Activated CD8-positive, alpha-beta memory T cell treated with anti-CD3 and anti-CD28 coated beads, Interleukin-2, amount 50 U/mL, for 4 hours (primary cell): ENCODE measurements at places on chromosomes 3 and 15.
A peak's percentile ranks its signal among the peaks of the same experiment; 100 is the strongest.

DNA sequence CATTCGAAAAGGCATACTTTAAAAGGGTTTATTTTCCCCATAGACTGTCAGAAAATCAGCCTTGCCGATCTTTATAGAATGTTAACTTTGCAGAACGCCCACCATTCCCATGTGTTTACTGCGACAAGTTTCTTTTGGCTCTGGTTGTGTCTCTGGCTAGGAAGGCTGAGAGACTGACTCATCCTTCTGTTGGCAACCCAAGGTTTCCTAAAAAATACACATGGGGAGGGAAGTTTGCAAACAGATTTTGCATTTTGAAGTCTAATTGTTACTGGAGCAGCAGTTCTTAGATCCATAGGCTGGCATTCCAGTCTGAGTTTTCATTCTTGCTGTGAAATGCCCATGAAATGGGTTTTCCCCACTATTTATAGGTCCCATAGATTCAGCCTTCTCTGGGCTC is 37.9 kb upstream of the MINAR1 start:
- no peak for DNase-seq

GRCh38 chr3:156763931-156764720 is 62.0 kb upstream of the LEKR1 start:
- no peak for DNase-seq

GRCh38 chr3:175288621-175289020 is 429.5 kb downstream of the NAALADL2 start:
- no peak for DNase-seq

GRCh38 chr3:72318504-72319193 is 529.6 kb downstream of the SHQ1 start:
- no peak for DNase-seq

DNA sequence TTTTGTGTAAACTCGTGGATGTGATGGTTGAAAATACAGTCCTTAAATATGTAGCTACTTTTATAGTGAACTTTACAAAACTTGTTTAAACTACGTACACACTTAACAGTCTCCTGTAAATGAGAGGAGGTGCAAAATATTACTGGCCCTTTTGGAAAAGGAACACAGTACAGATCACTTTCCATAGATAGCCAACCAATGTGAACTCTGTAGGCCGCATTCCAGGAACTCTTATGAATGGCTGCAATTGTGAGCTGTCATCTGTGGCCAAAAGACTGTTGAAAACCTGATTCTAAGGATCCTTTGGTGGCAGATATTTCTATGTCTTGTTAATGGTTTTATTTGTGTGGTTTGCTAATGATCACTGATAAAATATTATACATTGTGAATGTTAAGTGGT is 6.2 kb downstream of the TSC22D2 start:
- DNase-seq, result no peak

- no peak for DNase-seq
These were observed 7.5 kb upstream of the C3orf80 start for GRCh38 chr3:160217675-160218074.

DNA sequence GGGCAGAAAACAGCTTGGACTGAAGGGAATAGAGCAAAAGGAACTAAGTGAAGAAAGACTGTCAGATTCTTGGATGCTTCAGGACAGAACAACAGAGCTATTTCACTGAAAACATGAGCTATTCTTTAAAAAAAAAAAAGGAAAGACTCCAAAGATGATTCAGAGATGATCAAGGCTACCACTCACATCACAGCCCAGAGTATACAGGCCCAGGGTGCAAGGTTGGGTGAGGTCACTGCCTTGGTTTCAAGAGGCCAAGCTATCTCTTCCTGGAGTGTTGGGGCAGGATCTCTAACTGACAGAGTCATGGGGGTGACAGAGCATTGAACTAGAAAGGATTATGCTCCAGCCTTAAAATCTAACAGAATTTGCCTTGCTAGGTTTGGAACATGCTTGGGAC is 118.1 kb downstream of the AGBL1 start:
- no peak for DNase-seq

DNA sequence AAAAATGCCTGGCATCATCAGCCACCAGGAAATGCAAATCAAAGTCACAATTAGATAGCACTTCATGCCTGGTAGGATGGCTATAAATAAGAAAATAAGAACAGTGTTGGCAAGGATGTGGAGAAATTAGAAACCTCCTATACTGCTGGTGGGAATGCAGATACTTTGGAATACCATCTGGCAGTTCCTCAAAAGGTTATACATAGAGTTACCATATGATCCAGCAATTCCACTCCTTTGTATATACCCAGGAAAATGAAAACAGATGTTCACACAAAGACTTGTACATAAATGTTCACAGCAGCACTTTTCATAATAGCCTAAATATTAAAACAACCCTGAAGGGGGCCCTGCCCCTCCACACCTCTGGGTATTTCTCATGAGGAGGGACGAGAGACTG is 13.7 kb downstream of the ACSBG1 start:
- DNase-seq, result no peak

GRCh38 chr15:65201918-65202317 is 9.4 kb downstream of the CILP start:
- no peak for DNase-seq

GRCh38 chr3:104939196-104939595 is 427.5 kb upstream of the ALCAM start:
- no peak for DNase-seq

DNA sequence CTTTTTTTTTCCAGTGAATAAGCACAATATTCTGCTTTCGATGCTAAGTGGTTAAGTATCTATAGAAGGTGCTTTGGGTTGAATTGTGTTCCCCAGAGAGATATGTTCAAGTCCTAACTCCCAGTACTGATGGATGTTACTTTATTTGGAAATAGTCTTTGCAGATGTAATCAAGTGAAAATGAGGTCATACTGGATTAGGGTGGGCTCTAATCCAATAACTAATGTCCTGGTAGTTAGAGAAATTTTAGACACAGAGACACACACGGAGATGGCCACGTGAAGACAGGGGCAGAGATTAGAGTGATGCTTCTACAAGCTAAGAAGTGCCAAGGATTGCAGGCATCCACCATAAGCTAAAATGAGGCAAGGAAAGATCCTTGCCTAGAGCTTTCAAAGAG is 662.3 kb downstream of the NAALADL2 start:
- no peak for DNase-seq

DNA sequence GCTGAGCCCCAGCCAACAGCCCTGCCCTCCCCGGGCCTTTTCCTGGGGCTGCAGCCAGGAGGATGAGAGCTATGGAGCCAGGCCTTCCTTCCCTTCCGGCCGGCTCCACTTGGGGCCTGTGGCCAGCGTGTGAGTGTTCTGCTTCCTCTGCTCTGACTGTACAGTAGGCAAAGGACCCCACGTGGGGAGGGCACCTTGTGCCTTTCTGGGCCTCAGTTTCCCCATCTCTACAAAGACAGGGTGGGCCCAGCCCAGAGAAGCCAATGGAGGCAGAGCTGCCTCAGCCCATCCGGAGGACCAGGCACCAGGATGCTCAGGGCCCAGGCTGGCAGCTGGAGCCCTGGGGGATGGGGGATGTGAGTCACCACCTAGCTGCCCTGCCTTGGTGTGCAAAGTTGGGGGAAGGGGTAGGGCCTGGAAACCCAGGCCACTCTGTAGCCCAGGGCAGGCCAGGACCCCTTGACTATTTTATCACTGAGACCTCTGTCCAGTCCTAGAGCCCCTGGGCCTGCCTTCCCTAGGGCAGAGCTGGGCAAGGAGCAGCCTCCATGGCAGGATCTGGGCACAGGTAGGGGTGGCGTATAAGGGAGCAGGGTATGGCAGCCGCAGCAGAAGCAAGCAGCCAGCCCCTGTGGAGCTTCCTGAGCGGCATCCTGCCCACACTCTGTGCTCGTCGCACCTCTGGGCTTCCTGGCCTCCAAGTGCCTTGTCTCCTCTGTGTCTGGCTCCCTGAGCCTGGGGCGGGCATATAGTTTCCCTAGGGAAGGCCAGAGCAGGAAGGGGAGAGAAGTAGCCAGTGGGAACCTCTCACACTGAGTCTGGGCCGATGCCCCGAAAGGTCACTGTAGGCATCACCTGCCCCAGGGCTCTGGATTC is 1.8 kb downstream of the PSTPIP1 start:
- peak; percentile 70 for DNase-seq

GRCh38 chr3:140883428-140884040 is 58.1 kb upstream of the SLC25A36 start:
- DNase-seq, result no peak

GRCh38 chr3:194396539-194396858 is 2.6 kb downstream of the GP5 start:
- no peak for DNase-seq

DNA sequence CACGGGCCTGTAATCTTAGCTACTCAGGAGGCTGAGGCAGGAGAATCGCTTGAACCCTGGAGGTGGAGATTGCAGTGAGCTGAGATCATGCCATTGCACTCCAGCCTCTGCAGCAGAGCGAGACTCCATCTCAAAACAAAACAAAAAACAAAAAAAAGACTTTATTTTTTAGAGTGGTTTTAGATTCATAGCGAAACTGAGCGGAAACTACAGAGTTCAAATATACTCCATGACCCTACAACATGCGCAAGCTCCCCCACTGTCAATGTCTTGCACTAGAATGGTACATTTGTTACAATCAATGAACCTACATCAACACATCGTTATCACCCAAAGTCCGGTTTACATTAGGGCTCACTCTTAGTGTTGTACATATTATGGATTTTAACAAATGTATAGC is 2.2 kb upstream of the CRTAP start:
- DNase-seq, result no peak

- no peak for DNase-seq
These were observed 52.6 kb downstream of the CNTN3 start for GRCh38 chr3:74561881-74562280.

GRCh38 chr15:27124287-27124871 is 153.4 kb downstream of the GABRG3 start:
- DNase-seq, result no peak

DNA sequence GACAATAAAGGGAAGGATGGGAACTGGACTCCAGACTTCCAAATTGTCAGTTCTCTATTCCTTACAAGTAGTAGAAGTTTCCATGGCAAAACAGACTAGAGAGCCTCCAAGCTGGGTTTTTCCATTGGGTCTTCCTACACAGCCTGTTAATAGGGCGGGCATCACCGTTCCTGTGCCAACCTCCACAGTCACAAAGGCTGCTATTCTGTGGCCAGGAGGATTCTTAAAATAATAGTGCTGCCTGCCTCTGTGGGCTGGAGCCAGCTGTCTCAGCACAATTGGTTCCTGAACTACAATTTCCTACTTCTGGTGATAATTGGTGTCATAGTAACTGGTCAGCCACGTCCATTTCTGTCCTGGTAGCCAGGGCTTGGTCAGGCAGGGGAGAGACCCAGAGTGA is 38.6 kb downstream of the LYZL4 start:
- no peak for DNase-seq

DNA sequence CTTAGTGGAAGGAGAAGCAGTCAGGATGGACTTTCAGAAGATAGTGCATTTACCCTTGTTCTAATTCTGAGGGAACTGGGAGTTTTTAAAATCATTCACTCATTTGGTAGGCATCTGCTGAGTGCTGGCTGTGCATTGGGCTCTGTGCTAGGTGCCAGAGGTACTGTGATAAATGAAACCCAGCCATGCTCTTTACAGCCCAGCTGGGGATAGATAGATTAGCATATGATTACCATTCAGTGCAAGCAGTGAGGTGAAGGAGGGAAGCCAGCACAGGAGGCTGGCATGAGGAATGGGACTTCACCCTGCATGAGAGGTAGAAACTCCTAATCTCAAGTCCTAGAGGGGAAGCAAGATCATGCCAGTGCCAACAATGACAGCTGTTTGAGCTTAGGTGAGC is 361.9 kb upstream of the TRIM42 start:
- no peak for DNase-seq

GRCh38 chr3:78506061-78506460 is 1261.7 kb downstream of the ROBO1 start:
- no peak for DNase-seq

- no peak for DNase-seq
These were observed 113.0 kb downstream of the TBC1D5 start for GRCh38 chr3:17629400-17629799.

DNA sequence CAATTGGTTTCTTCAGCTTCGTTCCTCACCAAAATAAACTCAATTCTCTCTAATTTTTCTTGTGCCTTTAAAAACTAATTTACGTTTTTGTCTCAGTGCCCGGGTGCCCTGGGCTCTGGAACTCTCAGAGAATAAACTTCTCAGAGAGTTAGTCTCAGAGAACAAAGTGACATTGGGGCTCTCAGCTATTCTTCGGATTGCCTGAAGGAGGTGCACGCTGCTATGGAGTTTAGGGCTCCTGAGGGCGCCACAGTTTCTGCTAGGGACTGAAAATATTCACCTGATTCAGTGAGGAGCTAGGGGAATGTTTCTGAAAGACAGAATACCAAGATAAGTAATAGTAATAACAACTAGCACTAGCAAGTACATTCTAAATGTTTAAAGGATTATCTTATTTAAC is 22.7 kb downstream of the ZIC4 start:
- DNase-seq, result no peak

GRCh38 chr15:100765467-100766241 is 114.0 kb upstream of the ALDH1A3 start:
- no peak for DNase-seq

DNA sequence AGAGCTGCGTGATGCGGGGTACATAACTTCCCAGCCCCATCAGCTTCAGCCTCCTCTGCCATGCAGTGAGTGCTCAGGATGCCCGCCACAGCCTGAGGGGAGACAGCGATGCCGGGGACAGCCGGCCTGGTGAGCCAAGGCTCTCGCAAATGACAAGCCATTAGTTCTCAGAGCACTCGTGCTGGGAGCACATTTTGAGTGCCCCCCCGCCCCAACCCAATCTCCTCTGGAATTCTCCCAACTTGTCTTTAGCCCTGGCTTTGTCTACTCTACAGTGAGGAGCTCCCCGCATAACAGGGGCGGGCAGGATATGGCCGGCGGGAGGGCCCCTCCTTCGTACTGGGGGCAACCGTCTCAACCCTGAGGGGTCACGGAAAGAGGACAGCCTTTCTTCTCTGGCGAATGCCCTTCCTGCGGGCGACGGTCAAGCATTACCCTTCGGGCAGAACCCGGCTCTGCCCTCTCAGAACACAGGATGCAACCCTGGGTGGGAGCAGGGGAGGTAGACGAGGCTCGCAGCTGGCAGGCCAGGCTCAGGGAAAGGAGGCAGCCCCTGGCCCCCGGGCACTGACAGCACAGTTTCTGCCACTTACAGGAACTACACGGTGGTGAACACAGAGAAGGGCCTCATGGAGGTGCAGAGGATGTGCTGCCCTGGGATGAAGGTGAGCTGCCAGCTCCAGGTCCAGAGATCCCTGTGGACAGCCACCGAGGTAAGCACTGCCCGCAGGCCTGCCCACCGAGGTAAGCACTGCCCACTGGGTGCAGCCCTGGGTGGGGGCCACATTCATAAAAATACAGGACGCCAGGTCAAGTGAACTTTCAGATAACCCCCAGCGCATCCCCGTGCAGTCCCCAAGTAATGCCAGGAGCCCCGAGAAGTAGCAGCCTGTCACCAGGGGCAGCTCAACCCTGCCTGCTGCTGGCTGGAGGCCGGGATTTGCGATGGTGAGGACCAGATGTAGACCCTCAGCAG is 141.7 kb downstream of the LRRK1 start:
- no peak for DNase-seq

- DNase-seq, result no peak
These were observed 425.3 kb downstream of the RBMS3 start for GRCh38 chr3:29705906-29706844.

- DNase-seq, result peak; percentile 19
These were observed 353.5 kb downstream of the MCTP2 start for GRCh38 chr15:94584833-94585244.
